ENCODE measurements at places on chromosomes 12 and 14.

DNA sequence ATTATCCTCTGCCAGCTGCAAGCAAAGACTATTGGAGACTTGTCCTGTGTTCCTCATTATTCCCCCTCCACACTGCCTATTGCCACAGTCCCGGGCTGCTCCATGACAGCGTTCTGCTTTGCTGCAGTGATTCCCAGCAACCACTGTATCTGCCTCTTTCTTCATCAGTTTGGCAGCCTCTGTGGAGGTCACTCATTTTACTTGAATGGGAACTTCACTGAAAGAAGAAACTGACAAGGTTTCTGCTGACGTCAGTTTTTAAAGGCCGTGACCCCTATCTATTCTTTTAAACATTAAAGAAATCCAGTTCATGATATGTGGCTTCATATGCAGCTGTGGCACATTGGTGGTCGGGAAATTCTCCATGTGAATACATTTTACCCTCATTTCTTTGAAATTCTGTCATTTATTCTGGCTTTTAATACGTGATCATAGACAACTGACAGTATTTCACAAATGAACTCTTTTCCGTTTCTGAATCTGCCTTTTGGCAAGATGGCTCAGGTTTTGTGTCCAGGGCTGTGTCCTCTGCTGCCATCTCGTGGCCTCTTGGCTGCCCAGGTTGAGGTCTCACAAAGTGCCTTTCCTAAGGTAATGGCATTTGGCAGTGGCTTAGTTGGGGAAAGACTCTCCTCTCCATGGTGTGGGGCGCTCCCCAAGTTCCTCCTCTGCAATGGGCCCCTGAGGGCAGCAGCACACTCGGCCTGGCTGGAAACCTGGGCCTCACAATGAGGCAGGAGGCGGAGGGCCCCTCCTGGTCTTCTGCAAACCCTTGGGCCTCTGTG is 5.8 kb downstream of the TMEM253 start:
- peak; percentile 78 for DNase-seq

DNA sequence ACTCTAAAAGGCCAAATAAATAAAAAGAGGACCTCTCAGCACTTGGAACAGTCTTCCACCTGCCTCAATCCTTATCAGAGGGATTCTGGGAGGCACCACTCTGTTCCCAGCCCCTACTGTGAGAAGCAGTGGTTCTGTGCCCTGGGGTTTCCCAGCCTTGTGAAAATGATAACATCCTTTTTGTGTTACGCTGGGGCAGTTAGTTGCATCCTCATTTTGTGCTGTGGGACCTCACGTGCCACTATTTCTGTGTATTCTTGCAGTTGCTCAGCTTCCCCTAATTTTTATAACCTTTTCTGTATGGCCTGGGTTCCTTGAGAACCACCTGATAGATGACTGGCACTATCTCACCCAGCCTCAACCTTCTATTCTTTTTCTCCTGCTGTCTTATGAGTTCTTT is 10.8 kb upstream of the CMA1 start:
- DNase-seq, result no peak

DNA sequence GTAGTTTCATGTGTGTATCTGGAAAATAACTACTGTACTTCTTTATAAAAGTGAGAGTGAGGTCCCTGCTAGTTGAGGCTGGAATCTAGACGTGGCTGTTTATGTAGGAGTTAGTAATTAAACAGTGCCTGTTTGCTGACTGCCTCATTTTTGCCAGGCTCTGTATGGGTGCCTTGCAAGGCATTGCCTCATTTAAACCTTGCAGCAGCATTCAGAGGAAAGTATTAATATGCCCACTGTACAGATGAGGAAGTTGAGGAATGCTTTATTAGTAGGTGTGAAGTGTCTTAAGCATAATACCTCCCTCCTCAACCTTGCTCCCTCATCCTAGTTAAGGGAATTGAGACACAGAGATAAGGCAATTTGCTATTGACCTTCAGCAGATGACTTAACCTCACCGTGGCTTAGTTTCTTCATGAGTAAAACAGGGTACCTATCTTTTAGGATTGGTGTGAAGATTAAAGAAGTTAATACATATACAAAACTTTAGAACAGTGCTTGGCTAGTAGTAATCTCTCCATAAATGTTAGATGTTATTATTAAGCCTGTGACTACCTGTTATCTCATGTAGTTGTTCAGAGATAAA is 28.7 kb downstream of the PPM1A start:
- no peak for DNase-seq

GRCh38 chr12:68733661-68734071 is 12.3 kb upstream of the SLC35E3 start:
- no peak for DNase-seq

GRCh38 chr12:20044351-20044750 is 324.0 kb upstream of the PDE3A start:
- DNase-seq, result no peak

DNA sequence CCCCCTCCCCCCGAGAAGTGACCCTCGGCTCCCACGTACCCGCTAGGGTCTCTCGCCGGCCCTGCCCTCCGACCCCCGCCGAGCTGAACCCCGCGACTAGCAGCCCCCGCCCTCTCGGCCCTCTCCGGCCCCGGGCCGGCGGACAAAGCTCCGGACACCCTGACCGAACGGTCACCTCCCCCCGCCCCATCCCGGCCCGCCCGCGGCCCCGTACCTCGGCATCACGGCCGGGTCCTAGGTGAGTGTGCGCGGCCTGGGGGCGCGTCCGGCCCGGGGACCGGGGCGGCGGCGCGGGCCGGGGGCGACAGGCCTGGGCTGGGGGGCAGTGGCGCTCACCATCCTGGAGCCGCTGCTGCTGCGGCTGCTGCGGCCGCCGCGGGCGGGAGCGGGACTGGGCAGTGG is at the start of gene FIGNL2:
TSS of gene FIGNL2 (minus strand) at position 393 of the 402 bp plus-strand sequence. CDS start 26,305 bp downstream, outside the sequence.
- DNase-seq, result no peak

GRCh38 chr14:50095895-50096294 is 20.5 kb downstream of the VCPKMT start:
- DNase-seq, result no peak

GRCh38 chr14:102085948-102086708 is 716 bp downstream of the HSP90AA1 start:
- peak; percentile 70 for DNase-seq

DNA sequence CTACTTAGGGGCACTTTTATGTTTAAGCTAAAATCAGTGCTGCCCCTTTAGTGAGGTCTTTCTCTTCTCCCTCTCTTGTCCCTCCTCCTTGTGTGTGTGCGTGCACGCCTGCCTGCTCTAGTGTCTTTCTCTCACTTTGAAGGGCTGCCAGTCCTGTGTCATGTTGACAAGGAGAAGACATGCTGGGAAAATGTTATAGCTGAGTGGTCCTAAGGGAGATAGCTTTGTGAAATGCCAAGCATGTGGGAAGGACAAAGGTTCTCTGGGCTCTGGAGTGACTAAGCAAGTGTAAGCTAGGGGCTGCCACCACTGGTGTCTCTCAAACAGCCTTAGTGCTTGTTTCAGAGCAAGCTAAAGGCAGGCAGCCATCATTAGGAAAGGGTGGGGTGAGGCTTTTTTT is 108.4 kb downstream of the EMP1 start:
- DNase-seq, result no peak

- DNase-seq, result no peak
Measured at GRCh38 chr14:101862711-101863110, 101.2 kb downstream of the PPP2R5C start.

DNA sequence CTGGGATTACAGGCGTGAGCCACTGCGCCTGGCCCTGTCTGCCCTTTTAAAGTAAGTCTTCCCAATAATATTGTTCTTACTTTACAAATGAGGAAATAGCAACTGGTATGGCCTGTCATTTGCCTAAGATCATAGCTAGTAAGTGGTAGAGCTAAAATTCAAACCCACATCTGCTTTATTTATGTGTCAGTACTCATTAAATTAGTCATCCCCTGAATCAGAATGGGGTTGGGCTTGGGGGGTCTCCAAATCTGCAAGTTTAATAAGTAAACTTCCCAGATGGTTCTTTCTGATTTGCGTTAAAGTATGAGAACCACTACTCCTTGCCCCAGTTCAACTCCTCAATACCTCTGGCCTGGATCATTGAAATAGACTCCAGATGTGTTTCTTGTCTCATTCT is 96.2 kb downstream of the FAR2 start:
- DNase-seq, result no peak

DNA sequence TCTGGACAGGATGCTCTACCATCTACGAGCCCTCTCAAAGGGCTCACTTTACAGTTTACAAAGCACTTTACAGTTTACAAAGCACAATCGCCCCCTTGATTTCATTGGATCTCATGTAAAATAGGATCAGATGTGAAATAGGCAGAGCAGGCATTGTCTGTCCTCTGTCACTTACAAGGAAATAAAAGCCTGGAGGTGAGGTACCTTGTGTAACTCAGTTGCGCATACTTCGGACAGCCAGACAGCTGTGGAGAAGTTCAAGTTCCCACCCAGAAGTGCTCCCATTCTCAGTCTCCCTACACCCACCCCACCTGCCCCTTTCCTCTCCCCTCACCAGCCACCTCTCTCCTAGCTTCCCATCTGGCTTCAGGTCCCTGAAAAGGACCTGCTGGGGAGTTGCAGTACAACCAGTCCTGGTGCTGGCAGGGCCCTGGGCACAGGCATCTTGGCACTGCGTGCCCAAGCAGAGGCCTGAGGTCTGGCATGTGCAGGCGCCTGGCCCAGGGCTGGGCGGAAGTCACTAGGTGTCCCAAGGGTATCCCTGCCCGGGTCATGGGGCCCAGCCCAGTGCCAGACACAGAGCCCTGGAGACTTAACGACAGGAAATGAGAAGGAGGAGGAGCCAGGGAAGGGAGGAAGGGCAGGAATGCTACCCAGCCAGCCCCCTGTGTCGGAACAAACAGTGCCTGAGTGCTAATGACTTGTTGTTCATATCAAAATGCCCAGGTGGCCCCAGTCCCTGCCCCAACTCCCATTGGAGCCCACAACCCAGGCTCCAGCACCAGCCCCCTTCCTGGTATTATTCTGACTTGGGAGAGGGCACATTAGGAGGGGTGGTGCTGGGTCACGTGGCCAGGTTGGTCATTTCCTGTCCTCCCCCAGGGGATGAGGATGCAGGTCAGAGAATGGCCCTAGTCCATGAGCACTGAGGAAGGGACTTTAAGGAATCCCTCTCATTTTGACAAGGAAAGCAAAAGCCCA is 5.4 kb downstream of the RAPGEF3 start:
- no peak for DNase-seq

- DNase-seq, result no peak
Measured at GRCh38 chr12:128513831-128514230, 246.9 kb downstream of the TMEM132C start.

- DNase-seq, result peak; percentile 59
Measured at GRCh38 chr14:50647282-50647681, 20.8 kb downstream of the SAV1 start.

- no peak for DNase-seq
Measured at GRCh38 chr14:86333493-86333892, 803.5 kb downstream of the FLRT2 start.

DNA sequence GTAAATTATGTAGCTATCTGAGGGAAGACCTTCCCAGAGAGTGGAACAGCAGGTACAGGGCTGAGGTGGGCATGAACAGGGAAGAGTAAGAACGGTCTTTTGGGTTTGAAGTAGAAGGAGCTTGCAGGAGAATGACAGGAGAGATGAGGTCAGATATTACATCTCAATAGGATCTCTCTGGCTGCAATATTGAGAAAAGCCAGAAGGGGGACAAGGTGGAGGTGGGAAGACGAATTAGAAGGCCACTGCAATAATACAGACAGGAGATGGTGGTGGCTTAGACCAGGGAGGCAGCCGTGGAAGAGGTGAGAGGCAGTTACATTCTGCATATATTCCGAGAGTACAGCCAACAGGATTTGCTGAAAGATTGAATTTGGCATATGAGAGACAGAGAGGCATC is 310.2 kb downstream of the APAF1 start:
- peak; percentile 49 for DNase-seq

- no peak for DNase-seq
Measured at GRCh38 chr12:55051197-55051947, 31.6 kb downstream of the NEUROD4 start.

DNA sequence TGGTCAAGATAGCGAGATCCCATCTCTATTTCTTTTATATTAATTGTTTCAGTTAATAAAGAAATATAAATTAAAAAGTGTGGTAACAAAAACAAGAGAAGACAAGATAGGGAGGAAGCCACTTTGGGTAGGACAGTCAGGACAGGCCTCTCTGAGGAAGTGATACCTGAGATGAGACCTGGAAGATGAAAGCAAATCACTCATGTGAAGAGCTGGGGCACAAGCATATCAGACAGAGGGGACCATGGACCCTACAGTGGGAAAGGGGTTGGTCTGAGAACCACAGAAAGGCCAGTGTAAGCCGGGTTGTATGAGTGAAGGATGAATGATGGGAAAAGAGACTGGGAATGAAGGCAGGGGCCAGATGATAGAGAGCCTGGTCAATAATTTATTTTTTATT is 1.8 kb upstream of the MED6 start:
- peak; percentile 62 for DNase-seq

- DNase-seq, result no peak
Measured at GRCh38 chr12:111429828-111430432, 24.2 kb downstream of the SH2B3 start.

GRCh38 chr14:22024137-22024536 is 350.5 kb upstream of the OR4E1 start:
- DNase-seq, result no peak

DNA sequence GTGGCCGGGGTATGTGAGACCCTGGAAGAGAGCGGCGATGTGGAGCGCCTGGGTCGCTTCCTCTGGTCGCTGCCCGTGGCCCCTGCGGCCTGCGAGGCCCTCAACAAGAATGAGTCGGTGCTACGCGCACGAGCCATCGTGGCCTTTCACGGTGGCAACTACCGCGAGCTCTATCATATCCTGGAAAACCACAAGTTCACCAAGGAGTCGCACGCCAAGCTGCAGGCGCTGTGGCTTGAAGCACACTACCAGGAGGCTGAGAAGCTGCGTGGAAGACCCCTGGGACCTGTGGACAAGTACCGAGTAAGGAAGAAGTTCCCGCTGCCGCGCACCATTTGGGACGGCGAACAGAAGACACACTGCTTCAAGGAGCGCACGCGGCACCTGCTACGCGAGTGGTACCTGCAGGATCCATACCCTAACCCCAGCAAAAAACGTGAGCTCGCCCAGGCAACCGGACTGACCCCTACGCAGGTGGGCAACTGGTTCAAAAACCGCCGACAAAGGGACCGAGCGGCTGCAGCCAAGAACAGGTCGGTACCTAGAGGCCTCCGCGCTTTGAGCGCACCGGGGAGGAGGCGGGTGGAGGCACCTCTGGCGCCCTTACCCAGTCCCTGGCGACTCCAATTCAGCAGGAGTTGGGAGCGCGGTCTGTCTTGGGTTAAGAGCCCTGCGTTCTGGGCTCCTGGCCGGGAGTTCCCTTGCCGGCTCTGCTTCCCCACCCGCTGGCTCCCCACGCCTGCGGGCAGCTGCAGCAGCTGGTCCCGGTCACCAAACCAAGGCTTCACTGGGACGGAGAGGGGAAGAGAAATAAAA is 700 bp downstream of the SIX6 start:
- DNase-seq, result no peak

DNA sequence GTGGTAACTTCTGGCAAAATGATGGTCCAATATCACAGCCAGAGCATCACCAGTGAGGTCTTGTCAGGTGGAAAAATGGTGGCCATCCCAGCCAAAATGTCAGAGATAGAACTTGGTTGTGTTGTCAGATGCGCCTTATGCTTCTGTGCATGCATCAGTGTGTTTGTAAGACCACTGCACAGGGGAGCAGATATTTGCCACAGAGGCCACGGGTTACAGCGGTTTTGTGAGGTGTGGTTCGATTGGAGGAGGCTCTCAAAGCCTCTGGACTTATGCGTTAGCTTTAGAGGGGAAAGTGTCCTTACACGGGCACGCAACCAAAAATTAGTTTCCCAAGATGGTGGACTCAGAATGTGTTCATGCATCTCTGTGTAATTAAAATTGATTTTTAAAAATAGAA is 243.8 kb downstream of the ADGRD1 start:
- DNase-seq, result no peak

GRCh38 chr14:81157431-81157830 is 63.3 kb downstream of the GTF2A1 start:
- DNase-seq, result no peak

- DNase-seq, result no peak
Measured at GRCh38 chr14:100442036-100442435, 118.9 kb downstream of the SLC25A47 start.

Measured in OCI-LY7 (cell line).